ENCODE measurements at places on chromosomes 2 and 18.

GRCh38 chr2:105873281-105873680 lies 128.6 kb downstream of the NCK2 start:
- no peak for DNase-seq

DNA sequence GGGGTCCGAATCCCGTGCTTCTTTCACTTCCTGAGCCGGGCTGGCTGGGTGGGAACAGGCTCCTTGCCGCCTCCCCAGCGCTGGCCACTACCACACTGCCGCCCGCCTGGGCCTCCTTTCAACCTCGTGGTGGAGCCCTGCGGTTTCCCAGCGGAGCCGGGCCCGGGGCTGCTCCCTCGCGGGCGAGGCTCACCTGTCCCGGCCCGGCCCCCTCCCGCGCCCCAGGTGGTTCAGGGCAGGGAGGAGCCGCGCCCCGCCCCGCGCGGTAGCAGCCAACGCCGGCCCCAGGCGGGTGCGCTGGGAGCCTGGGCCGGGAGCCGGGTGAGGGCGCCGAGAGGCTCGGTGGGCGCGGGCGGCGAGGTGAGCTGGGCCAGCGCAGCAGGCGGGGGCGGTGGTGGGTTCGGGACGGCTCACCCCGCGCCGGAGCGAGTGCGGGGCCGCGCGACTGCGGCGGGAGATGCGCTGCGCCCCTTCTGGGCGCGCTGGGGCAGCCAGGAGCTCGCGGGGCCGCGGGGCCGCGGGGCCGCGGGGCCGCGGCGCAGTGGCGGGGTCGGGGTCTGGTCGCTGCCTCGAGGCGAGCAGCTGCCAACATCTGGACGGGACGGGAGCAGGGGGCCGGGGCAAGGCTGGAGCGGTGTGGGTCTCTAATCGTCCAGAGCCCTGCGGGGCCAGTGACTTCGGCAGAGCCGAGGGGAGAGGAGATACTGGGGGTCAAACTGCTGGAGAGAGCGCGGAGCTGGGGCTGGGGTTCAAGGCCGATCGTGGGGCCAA lies at the start of gene LYPD6B:
Gene LYPD6B (plus strand): TSS at position 258 of the 771 bp plus-strand sequence. CDS start 92,250 bp downstream, outside the sequence.
- DNase-seq, result peak; percentile 50

DNA sequence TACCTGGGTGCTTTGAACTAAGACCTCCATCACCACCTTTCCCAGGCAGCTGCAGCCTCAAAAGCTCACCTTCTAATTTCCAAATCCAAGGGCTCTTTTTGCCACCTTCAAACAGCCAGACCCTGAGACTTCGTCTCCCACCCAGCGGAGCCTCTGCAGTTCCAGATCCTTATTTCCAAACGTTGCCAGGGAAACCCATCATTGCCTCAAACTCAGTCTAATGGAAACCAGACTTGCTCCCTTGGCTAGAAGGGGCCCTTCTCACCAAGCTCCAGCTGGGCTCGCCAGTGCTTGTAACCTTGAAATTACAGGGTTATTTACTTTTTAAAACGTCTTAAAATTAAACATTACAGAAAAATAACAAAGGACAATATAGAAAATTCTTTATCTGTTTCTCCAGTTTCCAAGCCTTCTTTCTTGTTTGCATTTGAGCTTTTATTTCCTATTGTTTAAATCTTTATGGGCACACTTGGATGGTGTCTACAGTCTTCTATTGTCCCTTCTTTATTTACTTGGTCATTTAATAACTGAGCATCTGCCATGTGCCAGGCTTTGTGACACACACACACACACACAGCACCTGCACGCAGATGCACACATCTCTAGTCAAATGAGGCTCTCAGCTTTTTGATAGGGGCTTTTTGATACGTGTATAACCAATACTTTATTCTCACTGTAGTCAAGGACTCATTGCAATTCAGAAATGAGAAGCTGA lies 36.1 kb downstream of the TRPM8 start:
- DNase-seq, result no peak

- DNase-seq, result no peak
Measured at GRCh38 chr2:216849987-216850386, 9.9 kb downstream of the TNP1 start.

GRCh38 chr2:14991723-14992122 lies 359.2 kb downstream of the LRATD1 start:
- no peak for DNase-seq

- no peak for DNase-seq
Measured at GRCh38 chr2:213237251-213237650, 47.0 kb upstream of the SPAG16 start.

DNA sequence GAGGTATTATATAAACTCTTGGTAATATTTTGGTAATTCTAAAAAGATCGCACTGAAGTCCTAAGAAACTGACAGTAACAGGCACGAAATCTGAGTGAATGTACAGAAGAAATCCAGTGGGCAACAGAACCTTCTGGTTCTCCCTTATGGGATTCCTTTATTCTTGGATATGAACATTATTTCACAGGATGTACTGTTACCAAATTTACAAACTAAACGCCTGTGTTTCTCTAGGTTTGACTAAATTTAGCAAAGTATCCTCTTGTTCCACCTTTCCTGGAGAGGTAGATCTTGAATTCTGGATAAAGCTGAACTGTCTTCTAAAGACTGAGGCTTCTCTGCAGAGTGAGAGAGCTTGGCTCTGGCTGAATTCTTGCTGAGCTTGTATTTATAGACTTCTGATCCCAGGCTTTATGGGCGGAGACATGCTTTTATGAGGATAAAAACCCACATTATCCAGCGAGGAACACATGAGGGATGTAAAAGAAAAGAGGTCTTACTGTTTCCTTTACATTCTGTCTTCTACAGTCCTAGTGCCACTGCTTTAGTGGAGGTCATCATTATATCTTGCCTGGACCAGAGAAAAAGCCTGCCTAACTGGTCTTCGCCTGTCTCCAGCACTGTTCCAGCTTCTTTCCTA lies 220.8 kb downstream of the CDH2 start:
- DNase-seq, result no peak

DNA sequence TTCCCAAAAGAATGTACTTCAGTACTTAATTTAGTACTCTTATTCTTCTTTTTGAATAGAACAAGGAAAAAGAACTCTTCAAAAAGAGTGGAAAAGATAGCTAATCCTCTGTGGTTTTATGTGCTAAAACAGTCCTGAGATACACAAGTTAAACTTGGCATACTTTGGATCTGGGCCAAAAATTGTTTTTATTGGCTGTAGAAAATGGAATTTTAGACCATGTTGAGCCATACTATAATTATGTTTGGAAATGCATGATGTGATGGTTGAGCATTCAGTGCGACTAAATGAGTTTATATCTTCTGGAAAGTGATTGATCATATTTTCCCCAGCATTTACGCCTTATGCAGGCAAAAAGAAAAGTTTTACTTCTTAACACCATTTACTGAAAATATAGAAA lies 18.0 kb upstream of the PDE1A start:
- DNase-seq, result no peak

- DNase-seq, result no peak
Measured at GRCh38 chr2:45067859-45068570, 58.8 kb upstream of the SIX2 start.

- DNase-seq, result no peak
Measured at GRCh38 chr2:151880586-151880985, 52.4 kb upstream of the ARL5A start.

DNA sequence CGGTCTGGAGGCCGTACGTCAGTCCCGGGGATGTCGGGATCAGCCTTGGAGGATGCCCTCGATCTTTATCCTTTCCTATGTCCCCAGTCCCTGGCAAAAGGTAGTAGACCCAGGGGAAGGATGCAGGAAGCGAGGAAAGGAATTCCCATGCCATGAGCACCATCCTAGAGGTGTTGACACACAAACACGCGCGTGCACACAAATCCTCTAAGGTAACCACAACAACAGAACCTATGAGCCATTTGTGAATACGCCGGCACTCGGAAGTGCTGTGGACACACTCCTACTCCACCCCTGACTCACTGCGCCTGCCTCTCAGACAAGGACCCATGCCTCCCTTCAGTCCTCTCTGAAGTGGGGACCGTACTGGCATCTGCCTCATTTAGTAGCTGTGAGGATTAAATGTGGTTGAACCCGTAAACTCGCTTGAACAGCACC lies 11.3 kb upstream of the MLPH start:
- DNase-seq, result peak; percentile 36

DNA sequence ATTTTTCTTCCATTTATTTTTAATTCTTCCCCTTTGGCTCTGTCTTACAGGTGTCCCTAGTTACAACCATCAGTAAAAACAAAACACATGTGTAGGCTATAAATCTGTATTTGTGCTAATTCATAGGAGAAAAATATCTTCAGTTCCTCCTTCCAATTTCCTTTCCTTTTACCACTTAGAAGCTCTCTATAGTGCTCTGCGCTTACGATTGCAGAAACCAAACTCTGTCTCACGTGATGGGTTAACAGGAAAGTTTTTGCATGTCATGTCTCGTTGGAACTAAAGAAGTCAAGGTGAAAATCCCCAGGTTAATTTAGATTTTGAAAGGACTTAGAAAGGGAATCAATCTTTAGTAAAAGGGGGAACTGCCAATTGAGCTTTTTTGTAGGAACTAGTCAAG lies 1390.5 kb upstream of the ZEB2 start:
- DNase-seq, result no peak

- DNase-seq, result peak; percentile 34
Measured at GRCh38 chr2:95158441-95158840, 1.2 kb downstream of the ZNF514 start.

- no peak for DNase-seq
Measured at GRCh38 chr2:55169359-55169758, 62.7 kb downstream of the CLHC1 start.

GRCh38 chr2:239826786-239827522 lies 198.2 kb downstream of the NDUFA10 start:
- DNase-seq, result peak; percentile 17

GRCh38 chr2:148124271-148124670 lies 103.4 kb downstream of the MBD5 start:
- no peak for DNase-seq

GRCh38 chr2:213846856-213847255 lies 562.6 kb downstream of the SPAG16 start:
- DNase-seq, result no peak

DNA sequence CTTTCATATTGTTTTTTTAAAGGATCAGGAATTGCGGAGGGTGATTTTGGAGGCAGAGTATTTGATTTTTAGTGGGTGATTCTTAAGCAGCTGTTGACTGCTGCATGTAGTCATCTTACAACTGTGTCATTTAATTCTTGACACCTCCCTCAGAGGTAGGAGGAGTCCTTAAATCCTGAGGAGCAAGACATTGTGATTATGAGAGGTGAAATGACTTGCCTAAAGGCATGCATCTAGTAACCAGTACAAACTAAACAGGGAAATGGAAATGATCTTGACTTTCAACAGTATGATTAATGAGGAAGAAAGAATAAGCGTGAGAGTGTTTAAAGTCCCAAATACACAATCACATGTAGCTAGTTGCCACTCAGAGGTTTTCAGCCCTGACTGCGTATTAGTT lies 440.7 kb downstream of the THSD7B start:
- DNase-seq, result no peak

DNA sequence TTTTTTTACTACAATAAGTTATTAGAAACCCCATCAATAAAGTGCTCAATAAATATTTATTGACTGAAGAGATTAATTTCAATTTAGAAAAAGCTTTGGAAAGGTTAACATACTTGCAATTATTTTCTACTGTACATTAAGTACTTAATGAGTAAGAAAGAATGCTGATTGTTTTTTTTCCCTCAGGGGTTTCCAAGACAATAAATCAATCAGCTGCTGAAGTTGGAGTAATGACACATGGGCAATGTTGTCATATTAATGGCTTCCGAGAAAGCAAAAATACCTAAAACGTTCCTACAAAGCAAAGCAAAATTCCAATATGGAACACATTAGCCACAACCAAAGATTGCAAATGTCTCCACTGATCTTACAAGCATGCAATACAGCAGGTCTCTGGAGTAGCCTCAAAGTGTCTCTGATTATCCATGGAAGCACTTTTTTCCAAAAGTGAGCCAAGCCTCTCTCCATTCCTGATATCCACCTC lies 66.7 kb downstream of the ZC3H6 start:
- DNase-seq, result no peak

DNA sequence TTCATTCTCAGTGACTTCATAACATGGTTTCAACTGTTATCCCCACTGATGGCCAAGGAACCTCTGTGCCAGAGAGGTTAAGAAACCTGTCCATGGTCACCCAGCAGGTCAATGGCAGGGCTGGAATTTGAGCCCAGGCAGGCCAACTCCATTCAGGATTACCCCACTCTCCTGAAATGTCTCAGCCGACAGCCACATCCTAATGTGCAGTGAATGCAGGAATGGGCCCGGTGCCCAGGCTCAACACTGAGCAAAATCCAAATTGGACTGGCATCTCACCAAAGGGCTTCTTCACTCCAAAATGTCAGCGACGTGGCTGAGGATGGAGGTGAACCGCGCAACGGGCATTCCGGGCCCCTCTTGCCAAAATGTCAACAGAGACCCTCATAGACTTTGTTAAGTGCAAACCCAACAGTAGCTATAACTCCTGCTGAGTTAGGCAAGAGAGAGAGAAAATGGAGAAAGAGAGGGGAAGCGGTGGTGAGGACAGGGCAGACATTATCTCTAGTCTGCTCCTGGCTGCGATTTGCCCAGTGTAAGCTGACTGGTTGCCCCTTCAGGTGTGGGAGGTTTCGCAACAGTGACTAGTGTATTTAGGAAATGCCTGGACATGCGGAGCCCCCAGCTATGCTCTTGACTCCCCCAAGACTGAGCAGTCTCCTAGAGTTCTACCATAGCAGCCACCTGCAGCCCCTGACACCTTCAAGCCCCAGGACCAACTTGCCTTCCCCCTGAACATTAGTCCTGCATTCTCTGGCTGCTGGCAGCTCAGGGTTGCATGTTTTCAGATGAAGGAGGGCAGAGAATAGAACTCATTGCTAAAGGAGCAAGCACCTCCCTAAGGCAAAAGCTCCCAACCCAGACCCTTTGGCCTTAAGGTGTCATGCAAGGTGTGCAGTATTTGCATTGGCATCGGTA lies 167.7 kb downstream of the ANAPC1 start:
- DNase-seq, result no peak

DNA sequence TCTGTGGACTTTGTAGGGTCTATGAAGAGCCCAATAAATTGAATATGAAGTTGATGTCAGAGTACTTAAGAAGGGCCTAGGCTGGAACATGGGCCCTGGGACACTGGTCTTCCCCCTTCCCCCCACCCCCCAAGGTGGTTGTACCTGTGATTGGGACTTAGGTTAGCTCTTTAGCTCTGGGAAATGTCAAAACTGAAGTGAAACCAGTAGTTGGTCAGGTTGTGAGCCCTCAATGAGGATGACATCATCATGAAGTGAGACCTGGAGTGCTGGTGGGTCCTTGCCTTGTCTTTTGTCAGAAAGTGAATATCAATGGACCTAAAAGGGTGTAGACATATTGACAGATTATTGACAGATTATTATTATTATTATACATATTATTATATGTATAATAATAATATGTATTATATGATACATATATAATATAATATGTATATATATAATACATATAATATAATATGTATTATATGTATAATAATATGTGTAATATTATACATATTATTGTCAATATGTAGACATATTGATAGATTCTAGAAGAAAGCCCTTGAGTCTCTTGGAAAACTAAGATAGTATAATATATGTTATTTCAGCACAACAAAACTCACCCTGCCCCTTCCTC lies 5.4 kb downstream of the MARS2 start:
- no peak for DNase-seq

DNA sequence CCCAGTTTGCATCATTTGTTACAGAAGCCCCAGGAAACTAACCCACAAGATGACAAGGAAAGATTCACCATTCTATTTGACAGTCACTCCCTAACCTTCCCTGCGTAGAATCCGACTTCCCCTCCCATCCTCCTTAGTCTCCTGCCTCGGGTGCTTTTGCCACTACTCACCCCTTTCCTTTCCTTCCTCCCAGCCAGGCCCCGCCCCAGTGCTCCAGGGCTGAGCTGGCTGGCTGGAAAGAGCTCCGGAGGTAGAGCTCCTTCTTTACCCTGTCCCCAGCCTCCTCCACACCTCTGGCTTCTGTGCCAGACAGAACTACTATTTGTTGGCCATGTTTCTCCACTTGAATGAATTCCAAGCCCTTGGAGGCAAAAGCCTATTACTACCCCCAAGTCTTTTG lies 317.6 kb upstream of the NCKAP5 start:
- no peak for DNase-seq
